ENCODE measurements at places on chromosomes 3 and 15.

GRCh38 chr3:109553591-109554371 is 216.4 kb upstream of the DPPA4 start:
- DNase-seq, result no peak

- no peak for DNase-seq
Measured at GRCh38 chr15:100061944-100062343, 279.8 kb downstream of the ADAMTS17 start.

DNA sequence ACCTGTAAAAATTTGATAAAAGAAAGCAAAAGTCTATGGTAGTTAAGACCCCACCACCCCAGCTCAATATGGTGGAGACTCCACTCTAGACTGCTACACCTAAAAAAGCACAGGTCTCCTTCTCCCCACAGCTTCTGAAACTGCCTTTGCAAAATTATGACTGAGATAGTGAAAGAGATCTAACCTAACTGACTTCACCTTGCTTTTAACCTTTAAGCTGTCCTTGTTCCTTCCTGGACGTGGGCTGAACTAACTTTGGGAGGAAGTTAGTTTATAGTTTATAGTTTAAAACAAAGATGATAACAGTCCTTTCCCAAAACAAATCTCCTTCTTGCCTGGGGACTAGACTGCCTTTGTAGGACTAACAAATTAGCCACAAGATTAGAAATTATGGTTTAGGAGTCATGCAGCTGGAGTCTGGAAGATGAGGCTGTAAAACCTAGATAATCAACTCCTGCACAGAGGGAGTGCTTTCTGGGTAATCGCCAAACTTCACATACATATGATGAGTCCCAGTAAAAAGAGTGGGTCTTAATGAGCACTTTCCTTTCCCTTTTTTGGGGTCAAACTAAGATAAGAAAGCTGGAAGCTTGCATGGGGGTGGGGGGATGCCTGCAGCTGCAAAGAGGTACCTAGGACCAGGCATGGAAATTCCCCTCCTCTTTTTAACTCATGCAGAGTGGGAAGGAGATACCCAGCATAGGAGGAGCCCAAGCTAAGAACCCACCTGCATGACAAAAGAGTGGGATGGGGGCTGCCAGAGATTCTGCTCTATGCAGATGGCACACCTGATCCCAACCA is 17.5 kb downstream of the CCR8 start:
- DNase-seq, result peak; percentile 9

GRCh38 chr15:30990446-30991254 is 778 bp downstream of the MTMR10 start:
- no peak for DNase-seq
